ENCODE measurements at places on chromosomes 12 and 14.

DNA sequence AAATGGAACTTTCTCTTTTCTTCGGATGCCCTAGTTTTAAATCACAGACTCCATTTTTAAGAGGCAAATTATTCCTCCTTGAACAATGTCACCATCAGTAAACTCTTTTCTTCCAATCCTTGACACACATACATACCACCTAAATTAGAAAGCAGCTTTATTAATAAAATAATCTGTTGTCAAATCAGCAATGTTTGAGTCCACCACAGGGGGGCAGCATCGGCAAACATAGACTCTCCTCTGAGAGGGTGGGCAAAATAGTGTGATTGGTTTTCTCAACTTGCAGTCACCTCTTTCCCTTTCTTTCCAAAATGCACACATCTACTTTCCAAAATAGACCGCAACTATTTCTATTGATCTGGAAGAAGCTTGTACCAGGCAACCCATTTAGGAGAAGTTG, 438.4 kb upstream of the OR4E1 start:
- no peak for DNase-seq

GRCh38 chr14:100764471-100765115, 37.9 kb downstream of the DLK1 start:
- no peak for DNase-seq

DNA sequence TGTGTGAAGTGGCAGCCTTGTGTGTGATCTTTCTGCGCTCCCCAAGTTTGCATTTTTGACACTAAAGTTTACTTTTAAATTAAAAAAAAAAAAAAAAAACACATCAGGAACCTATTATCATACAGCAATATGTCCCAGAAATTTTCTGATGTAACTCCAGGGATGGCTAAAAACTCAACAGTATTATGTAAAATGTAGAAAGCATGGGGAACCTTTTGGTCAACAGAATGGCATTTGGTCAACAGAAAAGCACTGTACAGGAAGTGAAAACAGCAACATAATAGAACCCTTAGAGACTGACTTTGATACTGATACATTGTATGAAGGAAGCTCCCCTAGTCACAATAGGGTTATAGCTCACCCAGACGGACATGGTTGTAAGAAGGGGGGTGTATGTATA, 224.3 kb downstream of the ITPR2 start:
- no peak for DNase-seq

- no peak for DNase-seq
These were observed 283.6 kb downstream of the DPF3 start for GRCh38 chr14:72610096-72610830.

GRCh38 chr12:76020281-76020680, 11.3 kb downstream of the PHLDA1 start:
- DNase-seq: no peak

DNA sequence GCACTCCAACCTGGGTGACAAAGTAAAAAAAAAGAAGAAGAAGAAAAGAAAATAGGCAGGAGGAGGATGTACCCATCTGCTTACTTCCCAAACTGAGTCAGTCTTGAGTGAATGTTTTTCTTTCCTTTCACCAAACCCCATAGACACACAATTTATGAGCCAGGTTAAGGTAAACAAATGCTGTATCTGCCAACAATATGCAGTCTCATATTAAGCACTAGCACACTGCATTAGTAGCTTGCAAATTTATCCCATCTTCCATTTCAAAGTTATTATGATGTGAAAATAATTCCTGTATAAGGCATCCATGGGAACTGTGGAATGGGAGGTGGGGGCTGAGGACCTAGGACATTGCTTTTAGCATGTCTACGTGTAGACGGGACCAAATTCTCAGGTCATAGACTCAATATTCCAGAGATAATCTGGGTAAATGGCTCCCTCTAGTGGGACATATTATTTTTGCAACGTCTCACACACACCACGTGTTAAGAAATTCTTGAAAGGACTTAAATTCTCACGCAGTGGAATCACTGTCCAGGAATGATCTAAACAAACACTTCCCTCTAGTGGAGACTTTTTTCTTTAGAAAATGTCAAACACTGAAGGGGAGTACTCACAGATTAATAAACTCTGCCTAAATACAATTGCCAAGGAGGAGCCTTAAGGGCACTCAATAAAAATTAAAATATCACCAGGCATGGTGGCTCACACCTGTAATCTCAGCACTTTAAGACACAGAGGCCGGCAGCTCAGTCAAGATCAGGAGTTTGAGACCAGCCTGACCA, 17.1 kb upstream of the OR10P1 start:
- peak; percentile 80 for DNase-seq

Measured in globus pallidus (tissue), 1 donor.